ENCODE measurements at places on chromosomes 7 and 10. TPM values are rescaled to one million over a fixed set of nuclear protein-coding genes. Genes with fewer than 3 reads are reported as not detected.

Gene BMPR1A
- 38.1 TPM for total RNA-seq

Gene SLC18A2
- 1.5 TPM for total RNA-seq

Gene GNGT1
- not detected for total RNA-seq

Gene SFXN3
- total RNA-seq: 77.4 TPM

Gene CC2D2B
- total RNA-seq: not detected

Gene RBM20
- total RNA-seq: 3.3 TPM

Gene TSPAN15
- 22.4 TPM for total RNA-seq
